AG20443 (cell line): ENCODE measurements at places on chromosomes 12 and 14.

DNA sequence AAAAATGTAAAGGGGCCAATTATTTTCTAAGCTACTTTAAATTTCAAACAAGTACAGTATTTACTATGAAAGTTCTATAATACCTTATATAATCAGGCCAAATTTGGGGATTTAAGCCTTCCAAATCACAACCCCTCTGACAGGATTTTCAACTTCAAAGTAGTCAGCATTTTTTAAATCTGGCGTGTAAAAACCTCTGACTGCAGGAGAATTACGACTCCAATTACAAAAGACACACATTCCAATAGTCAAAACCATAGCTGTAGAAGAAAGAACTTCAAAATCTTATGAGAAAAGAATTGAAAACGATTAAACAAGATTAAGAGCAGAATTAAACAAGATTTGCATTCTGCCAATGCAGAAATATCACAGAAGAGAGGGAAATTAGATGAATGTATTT lies 12.7 kb downstream of the OSBPL8 start:
- DNase-seq, result no peak

GRCh38 chr14:103281496-103282231 lies 52.4 kb upstream of the EIF5 start:
- peak; percentile 90 for DNase-seq

DNA sequence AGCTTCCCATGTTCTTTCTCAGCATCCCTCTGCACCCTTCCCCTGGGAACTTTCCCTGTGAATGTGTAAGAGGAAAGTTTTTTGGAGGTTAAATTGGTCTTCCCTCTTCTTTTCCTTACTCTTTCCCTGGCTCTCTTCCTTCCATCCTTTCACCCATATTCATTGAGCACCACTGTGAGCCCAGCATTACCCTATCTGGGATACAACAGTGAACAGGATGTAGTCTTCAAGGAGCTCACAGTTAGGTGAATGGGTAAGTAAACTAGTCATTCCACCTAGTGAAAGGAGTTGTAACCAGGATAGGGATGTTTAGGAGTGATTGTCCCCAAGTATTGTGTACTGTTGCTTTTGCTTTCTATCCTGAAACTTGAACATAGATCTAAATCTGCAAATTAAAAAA lies 123.8 kb downstream of the MYRFL start:
- no peak for DNase-seq

GRCh38 chr12:77339610-77340009 lies 274.2 kb upstream of the E2F7 start:
- peak; percentile 68 for DNase-seq

DNA sequence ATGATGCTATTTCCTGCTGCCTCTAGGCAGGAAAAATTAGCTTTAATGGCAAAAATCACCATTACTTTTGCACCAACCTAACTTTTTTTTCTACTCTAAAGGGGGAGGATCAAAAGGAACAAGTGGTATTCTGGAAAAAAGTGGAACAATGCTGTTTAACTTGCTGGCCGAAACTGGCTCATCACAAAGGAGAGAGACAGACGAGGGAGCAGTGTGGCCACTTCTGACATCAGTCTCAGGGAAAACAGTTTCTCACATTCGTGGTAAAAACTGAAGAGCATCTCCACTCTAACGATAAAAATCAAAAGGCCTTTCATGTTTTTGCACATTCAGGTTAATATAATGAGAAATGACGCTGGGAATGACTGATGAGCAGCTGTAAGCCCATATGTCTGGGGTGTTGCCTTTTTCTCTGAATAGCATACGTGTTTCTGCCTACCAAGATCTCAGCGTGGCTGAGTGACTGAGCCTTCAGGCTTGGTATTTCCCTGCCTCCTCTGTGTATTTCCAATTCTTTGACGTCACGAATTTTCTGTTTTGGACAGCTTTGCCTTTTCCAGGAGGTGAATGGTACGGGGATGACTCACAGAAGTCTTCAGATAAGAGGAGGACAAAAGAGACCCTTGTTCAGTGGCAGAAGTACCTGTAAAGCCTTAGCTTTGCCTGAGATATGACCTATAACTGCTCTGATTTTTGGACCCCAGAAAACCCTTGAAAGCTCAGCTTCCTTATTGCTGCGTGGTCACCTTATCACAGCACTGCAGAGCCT lies 358.8 kb downstream of the GLT1D1 start:
- DNase-seq, result no peak
